ENCODE measurements at places on chromosomes 16 and 17. TPM values are rescaled to one million over a fixed set of nuclear protein-coding genes. Genes with fewer than 3 reads are reported as not detected.

Gene GRAP
- 15.4 TPM for total RNA-seq

Gene CA5A
- total RNA-seq: not detected

Gene CACNG3
- not detected for total RNA-seq

Gene OR3A3
- not detected for total RNA-seq

Gene CRYBA1
- not detected for total RNA-seq

Gene SMURF2
- 14.8 TPM for total RNA-seq

Gene ABCA3
- total RNA-seq: 8.7 TPM

Gene KRTAP2-1
- not detected for total RNA-seq

Gene NPB
- 0.38 TPM for total RNA-seq

Gene HSPB9
- 0.18 TPM for total RNA-seq

Gene GP1BA
- total RNA-seq: not detected

Gene NPW
- total RNA-seq: 0.48 TPM

Gene HP
- not detected for total RNA-seq

Gene RDM1
- 16.9 TPM for total RNA-seq
